ENCODE measurements at places on chromosomes 4 and X.

GRCh38 chrX:124028182-124028581, 66.7 kb downstream of the STAG2 start:
- DNase-seq, result no peak

- no peak for DNase-seq
Measured at GRCh38 chr4:173192375-173193162, 24.0 kb downstream of the GALNT7 start.

- no peak for DNase-seq
Measured at GRCh38 chr4:38086849-38087226, 126.6 kb downstream of the PTTG2 start.

DNA sequence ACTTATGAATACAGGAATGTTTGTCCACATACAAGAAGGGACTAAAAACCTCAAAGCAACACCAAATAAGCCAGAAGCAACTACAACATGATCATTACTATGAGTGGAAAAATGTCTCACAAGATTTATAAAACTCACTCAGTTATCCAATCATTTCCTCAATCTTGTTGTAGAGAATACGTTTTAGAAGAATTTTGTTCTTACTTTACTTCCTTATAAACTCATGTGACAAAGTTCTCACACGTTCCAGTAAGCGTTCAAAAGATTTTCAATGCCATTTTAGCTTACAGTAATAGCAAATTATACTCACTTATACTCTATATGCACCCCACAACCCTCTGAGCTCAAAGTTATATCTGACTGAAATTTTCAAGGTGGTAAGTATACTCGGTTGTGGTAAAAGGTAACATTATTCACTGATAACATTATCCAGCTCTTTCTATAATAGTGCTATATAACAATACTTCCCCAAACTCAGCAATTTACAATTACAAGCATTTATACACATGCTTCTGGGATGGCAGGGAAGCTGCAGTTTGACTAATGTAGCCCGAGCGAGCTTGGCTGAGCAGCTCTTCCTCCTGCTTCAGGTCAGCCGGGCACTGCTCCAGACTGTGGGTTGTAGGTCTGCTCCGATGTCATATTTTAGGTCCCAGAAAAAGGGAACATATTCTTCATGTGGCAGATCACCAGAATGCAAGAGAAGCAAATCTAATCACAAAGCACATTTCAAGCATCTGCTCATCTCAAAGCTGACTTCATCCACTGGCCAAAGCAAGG, 226.3 kb downstream of the RCHY1 start:
- DNase-seq, result no peak

GRCh38 chr4:54586320-54586955, 71.3 kb upstream of the KIT start:
- no peak for DNase-seq

GRCh38 chrX:113510586-113510985, 670.0 kb upstream of the AMOT start:
- DNase-seq, result no peak

DNA sequence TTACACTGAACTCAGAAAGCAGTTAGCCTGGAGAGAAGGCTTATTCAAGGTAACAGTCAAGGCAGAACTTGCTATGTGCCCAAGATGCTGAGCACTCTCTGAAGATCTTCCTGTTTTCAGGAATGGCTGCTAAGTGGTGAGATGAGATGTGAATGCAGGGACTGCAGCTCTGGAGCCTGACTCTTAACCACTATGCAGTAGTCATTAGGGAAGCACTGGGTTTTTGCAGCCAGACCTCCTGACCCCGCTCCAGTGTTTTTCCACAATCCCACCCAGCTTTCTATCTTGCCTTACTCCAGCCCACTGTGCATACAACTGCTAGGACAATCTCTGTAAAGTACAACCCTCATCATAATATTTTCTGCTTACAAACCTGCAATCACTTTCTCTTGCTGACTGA, 95.2 kb upstream of the LNX1 start:
- DNase-seq, result no peak

DNA sequence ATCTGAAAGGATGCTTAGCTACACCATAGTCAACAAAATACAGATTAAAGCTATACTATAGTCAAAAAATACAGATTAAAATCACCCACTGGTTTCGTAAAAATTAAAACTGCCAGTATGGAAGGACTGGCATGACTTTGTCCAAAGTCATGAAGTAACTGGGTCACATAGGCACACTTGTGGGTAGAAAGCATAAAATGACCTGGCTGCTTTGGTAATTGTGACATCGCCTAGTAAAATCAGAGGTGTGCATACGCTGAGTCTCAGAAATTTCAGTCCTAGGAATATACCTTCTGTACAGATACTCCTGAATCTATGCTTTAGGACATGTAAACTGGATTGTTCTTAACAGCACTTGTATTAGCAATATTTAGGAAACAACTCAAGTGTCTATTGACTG, 28.1 kb downstream of the CLNK start:
- no peak for DNase-seq

- no peak for DNase-seq
Measured at GRCh38 chrX:153685156-153685536, 2.6 kb upstream of the SLC6A8 start.

DNA sequence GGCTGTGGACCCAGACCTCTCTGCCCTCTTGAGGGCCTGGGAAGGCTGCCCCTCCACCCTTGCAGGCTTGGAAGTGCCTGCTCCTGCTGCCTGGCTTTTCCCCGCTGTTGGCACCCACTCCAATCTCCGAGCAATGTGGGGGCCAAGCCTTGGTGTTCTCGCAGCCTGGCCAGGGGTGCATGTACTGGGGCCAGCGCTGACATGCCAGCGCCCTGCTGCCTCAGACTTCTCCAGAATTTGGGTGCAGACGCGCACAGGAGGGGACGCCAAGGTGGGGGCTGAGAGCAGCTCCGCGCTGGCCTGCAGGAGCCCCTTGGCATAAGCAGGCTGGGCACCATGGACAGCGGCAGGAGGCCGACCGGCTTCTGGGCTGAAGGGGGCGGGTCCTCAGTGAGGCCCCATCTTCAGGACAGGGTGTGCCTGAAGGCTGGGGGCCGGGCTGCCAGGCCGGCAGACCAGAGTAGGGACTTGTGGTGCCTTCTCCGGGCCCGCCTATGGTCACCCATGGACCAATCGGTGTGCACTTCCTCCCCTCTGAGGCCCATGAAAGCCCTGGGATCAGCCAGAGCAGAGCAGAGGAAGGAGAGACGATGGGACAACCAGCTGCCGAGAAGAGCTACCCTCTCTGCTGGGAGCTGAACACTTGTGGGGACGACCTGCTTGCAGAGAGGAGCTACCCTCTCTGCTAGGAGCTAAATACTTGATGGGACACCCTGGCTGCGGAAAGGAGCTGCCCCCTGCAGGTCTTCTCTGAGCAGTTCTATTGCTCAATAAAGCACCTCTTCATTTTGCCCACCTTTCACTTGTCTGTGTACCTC, 118.3 kb downstream of the DNAAF6 start:
- DNase-seq, result peak; percentile 0

DNA sequence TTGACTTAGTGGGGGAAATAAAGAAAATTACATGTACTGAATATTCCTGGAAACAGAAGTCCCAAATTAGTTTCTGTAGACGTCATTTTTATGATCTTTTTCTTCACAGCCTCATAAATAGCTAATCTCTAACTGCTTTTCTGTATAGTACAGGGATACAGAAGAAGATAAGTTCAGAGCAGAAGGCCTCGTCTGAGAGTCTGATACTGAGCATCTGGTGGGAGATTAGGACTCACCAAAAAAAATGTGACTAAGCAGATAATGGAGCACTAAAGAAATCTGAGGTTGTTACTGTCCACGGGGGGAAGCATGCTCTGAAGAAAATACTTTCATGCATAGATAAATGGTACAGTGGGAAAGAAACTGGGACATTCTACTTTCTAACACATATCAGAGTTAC, 115.3 kb upstream of the TRPC5 start:
- DNase-seq, result no peak

- no peak for DNase-seq
Measured at GRCh38 chr4:14111730-14112181, 484.2 kb upstream of the BOD1L1 start.

GRCh38 chr4:15349531-15349935, 78.3 kb upstream of the C1QTNF7 start:
- DNase-seq, result no peak

GRCh38 chr4:159144112-159144694, 41.3 kb downstream of the RAPGEF2 start:
- DNase-seq, result no peak

GRCh38 chrX:127037159-127037558, 217.6 kb downstream of the PRR32 start:
- DNase-seq, result no peak

- DNase-seq, result no peak
Measured at GRCh38 chrX:18010253-18010652, 149.2 kb upstream of the RAI2 start.

DNA sequence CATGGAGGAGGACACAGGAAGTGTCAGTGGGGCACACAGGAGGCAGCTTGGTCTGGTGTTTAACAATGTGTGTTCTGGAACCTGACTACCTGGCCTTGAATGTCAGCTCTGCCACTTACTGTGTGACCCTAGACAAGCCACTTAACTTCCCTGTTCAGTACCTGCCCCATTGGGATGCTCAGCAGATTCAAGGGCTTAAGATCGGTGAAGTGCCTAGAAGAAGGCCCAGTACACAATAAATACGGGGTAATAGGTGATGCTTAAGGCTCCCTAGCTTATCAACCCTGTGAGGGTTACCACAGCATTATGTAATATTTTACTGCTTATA, 1.6 kb upstream of the CHIC2 start:
- no peak for DNase-seq

- no peak for DNase-seq
Measured at GRCh38 chr4:6987588-6987961, 55.6 kb upstream of the TADA2B start.

DNA sequence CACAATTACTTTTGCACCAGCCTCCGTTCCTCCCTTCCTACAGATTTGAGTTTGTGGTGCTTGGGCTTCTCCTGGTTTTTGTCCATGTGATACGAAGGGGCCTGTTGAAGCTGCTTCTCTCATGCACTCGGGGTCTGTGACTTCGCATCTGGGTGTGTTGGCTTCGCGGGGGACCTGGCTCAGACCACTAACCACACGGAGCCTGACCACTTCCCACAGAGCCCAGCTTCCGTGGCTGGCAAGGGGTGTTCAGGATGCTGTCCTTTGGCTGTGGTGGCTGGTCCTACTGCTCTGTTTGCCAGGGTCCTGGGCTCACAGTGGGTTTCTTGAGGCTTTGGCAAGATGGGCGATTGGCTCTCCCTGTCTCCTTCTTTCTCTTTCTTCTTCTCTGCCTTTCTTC, 19.8 kb upstream of the XG start:
- DNase-seq, result no peak

- no peak for DNase-seq
Measured at GRCh38 chr4:127505203-127505602, 127.6 kb upstream of the INTU start.

- peak; percentile 56 for DNase-seq
Measured at GRCh38 chrX:132737743-132738142, 220.7 kb downstream of the HS6ST2 start.

GRCh38 chr4:16884673-16885460, 13.6 kb downstream of the LDB2 start:
- DNase-seq, result no peak

DNA sequence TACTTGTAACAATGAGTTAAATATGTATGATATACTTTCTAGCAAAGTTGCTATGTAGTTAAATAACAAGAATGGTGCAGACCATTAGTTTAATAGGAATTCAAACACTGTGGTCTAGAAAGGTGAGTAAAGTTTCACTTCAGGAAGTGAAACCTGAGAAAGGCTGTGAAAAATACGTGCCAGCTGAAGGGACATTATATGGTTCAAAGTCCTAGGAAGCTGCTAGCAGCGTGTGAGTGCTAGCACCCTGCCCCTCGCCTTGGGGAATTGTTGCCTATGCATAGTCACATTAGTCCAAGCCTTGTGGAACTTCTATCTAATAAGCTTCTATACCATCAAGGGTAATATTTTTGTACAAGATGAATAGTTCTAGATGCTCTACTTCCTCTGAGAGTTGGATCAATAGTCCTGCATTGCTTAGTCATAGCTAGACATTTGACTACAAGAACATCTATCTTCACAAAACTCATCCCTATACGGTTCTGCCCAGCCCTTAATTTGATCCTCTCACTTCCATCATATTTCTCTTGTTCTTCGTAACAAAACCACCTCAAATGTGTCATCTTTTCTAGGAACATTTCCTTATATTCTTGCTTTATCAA, 45.8 kb upstream of the ARSJ start:
- no peak for DNase-seq

DNA sequence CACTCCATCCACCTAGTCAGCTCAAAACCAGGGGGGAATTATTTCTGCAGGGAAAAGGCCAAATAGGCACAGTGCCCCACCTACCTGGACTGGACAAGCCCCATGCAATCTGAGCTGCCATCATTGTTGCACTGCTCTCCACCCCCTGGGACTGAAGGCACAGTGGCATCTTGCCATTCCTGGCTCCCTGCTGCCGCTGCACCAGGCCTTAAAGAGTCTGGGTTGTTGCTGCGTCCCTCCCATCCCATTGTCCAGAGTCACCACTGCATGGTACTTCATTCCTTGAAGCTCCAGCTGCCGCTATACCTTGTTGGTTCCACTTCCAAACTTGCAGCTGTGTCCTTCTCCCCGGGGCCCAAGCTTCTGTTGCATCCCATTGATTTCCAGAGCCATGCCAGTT, 629.7 kb downstream of the STIM2 start:
- DNase-seq, result no peak

DNA sequence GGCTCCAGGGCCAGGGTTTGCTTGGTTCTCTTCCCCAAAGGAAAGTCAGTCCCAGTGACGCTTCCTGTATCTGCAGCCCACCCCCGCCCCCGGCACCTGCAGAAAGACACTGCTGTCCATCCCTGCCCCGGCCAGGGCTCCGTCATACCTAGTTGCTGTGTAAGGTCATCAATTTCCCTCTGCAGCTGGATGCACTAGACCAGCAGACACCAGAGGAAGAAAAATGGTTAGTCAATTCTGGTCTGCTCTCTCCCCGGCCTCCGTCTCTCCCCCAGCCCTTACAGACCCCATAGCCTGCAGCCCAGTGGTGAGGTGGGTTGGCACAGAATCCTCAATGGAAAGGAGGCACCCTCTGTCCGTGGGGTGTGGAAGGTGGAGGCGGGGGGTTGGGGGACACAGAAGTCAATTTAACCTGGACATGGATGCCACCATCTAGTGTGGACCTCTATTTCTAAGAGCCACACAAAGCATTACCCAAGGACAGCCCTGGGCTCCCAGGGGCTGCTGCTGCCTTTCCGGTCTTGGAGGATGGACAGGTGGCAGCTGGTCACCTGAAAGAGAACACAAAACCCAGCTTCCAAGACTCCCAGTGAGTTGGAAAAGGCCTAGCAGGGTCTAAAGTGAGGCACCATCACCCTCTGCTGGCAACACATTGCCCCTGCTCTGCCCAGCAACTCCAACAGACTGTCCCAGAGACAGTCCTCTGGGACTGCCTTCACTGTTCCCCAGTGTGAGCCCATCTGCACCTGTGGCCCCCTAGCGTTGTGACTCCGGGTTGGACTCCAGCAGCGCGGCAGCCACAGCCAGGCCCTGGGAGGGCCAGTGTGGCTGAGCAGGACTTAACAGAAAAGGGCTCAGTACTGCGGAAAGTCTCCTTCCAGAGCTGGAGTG, 40.2 kb upstream of the NHSL2 start:
- DNase-seq, result no peak
